Fibroblast of gingiva (primary cell): ENCODE measurements at places on chromosomes 16 and 17.
A peak's percentile ranks its signal among the peaks of the same experiment; 100 is the strongest.

DNA sequence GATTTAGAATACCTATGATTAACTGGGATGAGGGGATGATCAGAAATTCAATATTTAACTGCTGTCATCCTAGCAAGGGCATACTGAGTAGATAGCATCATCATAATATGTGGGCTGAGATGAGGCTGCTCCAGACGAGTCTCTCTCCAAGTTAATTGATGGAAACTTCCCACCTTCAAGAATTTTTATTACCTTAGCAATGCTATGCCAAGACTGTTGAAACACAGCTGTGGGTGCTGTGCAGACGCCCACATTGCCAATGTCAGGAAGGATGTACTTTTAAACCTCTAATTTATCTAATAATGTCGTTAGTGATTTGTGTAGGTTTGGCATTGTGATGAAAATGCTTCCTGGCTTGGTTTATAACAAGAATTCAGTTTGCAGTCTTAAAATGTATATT is 170.4 kb downstream of the TRIM37 start:
- no peak for DNase-seq

DNA sequence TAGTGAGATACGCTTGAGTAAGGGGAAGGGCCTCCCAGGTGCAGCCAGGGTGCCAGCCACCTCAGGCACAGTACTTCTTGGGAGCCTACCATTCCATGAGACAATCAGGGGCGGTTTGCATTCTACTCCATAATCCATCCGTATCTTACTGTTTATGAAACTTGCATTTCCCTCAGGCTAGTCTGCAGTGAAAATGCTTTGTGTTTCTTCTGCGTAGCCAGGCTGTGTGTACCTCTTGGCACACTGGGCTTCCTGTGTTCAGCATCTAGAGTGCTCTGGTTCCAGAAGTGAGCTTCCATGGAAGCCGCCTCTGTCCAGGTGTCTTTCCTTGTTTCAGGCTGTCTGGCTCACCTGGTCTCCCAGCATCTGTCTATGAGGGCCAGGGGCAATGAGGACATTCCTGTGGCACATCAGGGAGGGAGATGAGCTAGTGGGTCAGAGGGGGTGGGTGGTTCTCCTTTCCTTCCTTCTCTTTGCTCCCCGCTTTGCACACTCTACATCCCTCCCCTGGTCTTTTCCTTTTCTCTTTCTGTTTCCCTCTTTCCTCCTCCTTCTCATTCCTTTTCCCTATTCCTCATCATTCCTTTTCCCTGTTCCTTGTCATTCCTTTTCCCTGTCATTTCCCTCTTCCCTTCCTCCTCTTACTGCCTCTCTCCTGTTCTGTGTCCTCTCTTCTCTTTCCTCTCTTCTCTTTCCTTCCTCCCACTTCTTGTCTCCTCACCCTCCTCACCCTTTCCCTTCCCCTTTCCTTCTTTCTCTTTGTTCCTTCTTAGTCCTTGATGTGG is 386.5 kb downstream of the CPPED1 start:
- DNase-seq, result no peak

- DNase-seq, result no peak
Measured at GRCh38 chr17:9285602-9286427, 264.5 kb downstream of the NTN1 start.

DNA sequence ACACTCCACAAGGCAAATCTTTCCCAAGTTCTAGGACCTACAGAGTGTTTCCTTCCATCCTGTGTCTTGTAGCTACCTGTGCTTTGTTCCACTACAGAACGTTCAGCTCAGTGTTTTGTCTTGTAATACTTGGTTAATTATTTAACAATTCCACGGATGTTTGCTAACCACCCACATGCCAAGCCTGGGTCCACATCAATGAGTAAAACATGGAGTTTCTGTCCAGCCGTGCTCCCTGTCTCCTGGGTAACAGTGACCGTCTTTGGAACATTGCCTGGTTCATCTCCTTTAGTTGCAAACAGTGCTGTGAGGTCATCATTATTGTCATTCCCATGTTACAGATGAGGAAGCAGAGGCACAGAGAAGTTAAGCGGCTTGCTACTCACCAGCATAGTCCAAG is 41.3 kb downstream of the IRF8 start:
- no peak for DNase-seq

- DNase-seq, result no peak
Measured at GRCh38 chr17:48626245-48627117, at the start of gene HOXB9. TSS of gene HOXB9 (minus strand) at chr17:48626358. CDS start at chr17:48626269, 89 bp downstream.

DNA sequence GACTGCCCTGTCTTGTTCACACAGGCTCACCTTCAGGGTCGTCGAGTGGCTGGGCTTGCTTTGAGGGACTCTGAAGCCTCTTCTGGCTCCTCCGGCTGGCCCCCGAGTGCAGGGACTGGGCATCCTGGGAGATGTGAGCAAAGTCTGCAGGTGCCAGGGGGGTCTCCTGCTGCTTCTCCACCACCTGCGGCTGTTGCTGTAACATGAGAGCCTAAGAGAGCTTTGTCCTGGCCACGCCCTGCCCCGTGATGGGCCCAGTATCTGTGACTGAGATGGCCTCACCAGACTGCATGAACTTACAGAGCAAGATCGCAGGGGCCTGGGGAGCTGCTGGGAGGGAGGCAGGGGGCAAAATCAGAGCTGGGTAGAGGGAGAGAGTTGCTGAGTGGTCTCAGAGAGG is 12.5 kb downstream of the ERN2 start:
- DNase-seq, result no peak

- DNase-seq, result no peak
Measured at GRCh38 chr16:78903843-78904242, 696.7 kb downstream of the MAF start.

DNA sequence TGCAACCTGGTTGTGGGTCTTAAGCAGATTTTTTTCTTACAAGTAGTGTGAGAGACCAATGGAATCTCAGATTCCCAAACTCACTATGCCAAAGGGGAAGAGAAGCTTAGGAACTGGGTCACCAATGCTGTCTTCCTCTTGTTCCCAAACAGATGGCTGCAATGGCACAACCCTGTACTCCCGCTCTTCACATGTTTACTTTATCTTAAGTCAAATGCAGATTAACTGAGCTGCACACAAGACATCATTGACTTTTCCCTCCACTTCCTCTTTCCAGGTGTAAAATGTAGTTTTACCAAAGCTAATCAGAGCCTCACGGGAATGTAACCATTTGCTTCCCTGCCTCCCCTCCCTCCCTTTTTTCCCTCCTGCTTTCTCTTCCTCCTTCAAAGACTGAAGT is 14.4 kb upstream of the CD300E start:
- DNase-seq, result no peak

GRCh38 chr16:77677129-77677528 is 45.2 kb upstream of the NUDT7 start:
- DNase-seq, result no peak

GRCh38 chr17:49447628-49448302 is 33.1 kb upstream of the PHB1 start:
- DNase-seq, result no peak

GRCh38 chr17:44384281-44384822 is 5.1 kb downstream of the ITGA2B start:
- DNase-seq, result no peak

DNA sequence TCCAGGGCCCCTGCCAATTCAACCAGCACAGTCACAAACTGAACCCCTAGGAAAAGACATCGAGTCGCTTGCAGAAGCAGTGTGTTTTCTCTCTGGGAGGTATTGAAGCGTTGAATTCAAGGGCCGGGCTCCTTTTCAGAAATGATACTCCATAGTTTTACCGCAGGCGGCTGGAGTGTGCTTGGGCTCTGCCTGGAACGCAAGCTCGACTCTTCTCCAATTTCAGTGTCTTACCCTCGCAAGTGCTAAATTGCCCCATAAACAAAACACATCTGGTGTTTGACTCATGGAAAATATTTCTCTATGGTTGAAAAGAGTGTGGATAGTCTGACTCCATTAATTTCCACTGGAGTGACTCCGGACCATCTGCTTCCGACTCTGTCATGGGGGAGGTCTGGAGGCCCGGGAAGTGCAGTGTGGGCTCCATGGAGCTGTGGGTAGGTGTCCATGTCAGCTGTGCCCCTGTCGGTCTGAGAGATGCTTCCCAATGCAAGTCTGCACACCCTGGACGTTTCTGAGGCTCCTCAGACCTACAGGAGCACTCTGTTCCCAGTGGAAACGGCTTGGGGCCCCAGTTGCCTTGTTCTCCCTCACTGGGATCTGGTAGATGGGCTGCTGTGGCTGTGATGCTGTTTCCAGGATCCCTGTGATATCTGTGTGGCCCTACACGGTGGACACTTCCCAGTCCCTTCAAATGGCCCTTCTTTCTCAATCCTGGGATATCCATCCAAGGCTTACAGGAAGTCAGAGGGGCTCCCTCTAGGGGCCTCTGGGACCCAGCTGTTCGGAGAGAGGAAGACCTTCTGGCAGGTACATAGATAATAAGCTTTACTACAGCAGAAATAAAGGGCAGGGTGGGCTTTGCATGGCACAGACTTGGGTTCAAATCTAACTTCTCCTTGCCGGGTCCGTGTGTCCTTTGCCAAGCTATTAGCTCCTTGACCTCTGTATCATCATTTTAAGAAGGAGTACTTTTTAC is 119.8 kb upstream of the CDH13 start:
- peak; percentile 41 for DNase-seq

- no peak for DNase-seq
Measured at GRCh38 chr16:9885467-9885866, 296.8 kb downstream of the GRIN2A start.

- DNase-seq, result peak; percentile 78
Measured at GRCh38 chr17:81173762-81174155, 7.7 kb upstream of the AATK start.

- DNase-seq, result no peak
Measured at GRCh38 chr16:57612494-57612893, 15.9 kb upstream of the ADGRG1 start.

DNA sequence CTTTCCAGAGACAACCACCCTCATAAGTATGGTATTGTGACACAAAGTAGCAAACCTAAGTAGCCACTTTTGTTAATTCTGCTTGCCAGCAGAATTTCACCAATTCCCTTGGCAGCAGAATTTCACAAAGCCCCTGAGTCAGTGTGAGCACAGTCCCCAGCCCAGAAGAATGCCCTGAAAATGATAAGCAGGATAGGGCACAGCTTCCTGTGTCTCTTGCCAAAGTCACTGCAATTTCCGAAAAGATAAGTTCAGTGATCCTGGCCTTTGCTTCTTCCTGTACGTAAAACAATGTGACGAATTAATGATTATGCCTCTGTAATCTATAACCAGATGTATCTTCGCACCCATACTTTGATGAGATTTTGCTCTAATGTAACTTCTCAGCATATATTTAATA is 16.0 kb upstream of the WIPF2 start:
- DNase-seq, result no peak
